NCI-H226 (cell line): ENCODE measurements at places on chromosomes 4 and X.

DNA sequence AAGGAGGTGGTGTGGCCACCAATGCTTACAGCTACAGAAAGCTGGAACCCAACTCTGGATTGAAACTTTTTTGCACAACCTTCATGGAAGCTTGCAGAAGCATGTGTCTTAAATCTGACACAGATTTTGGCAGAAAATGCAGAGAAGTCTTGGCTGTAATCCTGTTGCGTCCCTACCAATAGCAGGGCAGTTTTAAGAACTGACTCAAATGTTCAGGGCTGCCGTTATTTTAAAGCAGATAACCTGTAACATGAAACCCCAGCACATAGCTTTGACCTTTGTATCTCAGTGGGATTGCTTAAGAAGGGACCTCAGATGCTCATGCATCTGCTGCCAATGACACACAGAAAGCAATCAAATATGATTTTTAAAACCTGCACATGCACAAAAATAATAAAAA is at the start of gene VEGFD:
TSS of gene VEGFD (minus strand) at position 110 of the 400 bp plus-strand sequence. CDS start 467 bp downstream, outside the sequence.
- DNase-seq, result no peak

DNA sequence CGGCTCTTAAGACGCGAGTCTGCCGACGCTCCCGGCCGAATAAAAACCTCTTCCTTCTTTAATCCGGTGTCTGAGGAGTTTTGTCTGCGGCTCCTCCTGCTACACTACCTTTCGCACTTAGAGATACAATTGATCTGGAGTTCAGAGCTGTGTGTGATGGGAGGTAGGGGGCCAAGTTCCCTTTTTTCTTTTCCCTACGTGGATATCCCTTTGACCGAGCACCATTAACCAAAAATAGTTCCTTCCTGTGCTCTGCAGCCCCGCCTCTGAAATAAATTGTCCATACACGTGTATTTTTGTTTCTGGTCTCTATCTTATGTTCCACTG is 555 bp upstream of the PGM2 start:
- DNase-seq, result no peak

DNA sequence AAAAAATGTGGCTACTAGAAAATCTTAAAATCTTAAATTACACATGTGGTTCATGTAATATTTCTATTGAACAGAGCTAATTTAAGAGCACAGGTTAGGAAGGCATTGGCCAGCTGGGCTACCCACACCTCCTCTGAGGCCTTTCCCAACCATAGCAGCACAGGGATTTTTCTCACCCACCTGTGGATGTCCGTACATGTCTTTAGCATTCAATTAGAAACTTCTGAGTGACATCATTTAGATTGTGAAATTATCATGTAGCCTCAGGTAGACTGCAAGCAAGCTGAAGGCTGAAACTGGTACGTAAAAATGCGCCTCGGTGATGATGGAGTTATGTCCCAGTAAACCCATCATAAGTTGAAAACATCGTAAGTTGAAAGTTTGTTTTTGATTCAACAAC is 31.2 kb downstream of the SCARB2 start:
- no peak for DNase-seq

DNA sequence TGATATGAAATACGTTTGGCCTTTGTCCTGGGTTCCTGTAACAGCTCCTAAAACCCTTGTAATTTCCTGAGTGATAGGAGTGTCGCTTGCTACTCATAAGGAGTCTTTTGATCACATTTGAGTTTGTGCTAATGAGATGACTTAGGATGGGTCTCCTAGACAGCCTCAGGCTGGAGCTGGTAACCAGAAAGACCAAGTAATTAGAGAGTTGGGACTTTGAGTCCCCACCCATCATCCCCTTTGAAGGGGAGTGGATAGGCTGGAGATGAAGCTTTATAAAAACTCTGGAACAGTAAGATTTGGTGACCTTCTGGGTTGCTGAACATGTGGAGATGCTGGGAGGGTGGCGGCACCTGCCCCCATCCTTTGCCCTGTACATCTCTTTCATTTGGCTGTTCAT is 2.9 kb downstream of the SEC24B start:
- no peak for DNase-seq

- DNase-seq, result no peak
Observed at GRCh38 chr4:1006856-1007255, 4.6 kb upstream of the FGFRL1 start.

DNA sequence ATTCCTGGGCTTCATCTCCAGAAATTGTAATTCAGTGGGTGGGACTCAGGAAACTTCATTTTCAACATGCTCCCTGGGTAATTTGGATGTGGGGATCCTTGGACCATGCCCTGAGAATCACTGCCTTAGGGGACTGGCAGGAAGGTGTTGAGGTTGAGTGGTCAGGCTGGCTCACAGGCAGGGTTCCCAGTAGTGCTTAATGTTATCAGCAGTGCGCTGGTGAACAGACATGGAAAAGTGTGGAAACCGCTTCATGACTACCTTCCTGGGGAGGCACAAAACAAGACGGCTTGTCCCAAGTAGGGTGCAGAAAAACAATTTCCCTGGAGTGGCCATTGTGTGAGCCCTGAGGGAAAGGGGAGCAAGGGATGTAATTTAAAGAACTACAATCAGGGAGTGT is 31.4 kb downstream of the SUPT20HL1 start:
- no peak for DNase-seq

- no peak for DNase-seq
Observed at GRCh38 chr4:13203101-13203500, 281.0 kb downstream of the RAB28 start.

GRCh38 chrX:153882086-153882498 is 3.9 kb downstream of the L1CAM start:
- DNase-seq, result no peak

DNA sequence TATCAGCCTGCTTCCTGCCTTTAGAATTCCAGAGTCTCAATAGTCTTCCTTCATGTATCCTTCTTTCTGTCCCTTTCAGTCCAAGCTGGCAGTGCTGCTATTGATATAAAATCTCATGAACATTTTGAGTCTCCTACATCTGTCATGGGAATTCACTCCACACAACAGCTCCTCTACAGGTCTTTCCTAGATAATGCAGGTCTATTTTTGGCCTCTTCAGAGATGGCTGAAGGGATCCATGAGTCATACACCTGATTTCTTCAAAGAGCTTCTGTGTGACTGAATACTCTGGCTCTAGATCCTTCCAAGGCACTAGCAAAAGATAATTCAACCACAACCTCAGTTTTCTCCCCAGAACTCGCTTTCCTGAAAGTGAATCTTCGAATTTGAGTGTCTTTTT is 115.4 kb downstream of the STPG2 start:
- DNase-seq, result peak; percentile 56

- DNase-seq, result no peak
Observed at GRCh38 chr4:11640584-11640983, 211.9 kb upstream of the HS3ST1 start.

GRCh38 chr4:1305261-1305711 is 15.6 kb downstream of the MAEA start:
- DNase-seq, result no peak
